Umbilical cord (tissue), 2 donors: ENCODE measurements at places on chromosomes 2 and 18. TPM values are rescaled to one million over a fixed set of nuclear protein-coding genes. Genes with fewer than 3 reads are reported as not detected.
A peak's percentile ranks its signal among the peaks of the same experiment; 100 is the strongest.

DNA sequence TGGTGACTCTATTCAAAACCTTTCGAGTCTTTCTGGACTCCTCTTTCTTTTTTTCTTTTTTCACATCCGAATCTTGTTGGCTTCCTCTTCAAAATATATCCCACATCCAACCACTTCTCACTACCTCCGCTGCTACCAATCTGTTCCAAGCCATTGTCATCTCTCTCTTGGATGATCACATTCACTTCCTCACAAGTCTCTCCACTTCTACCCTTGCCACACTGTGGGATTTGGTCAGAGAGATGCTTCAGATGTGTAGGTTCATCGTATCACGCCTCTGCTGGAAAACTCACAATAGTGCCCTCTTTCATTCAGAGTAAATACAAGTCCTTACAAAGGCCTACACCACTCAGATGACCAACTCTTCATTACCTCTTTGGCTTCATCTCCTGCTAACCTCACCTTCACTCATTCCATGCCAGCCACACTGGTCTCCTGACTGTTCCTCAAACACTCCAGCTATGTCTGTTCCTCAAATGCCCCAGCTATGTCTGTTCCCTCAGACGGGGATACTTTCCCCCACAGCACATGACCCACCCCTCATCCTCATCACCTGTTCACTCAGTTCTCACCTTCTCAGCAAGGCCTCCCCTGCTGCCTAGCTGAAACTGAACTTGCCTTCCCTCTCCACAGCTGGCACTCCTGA lies 67.2 kb upstream of the PELI1 start:
- no peak for DNase-seq

- no peak for DNase-seq
Observed at GRCh38 chr2:103135679-103136078, 373.8 kb downstream of the TMEM182 start.

Gene CYTIP
- 18.8 TPM for total RNA-seq

DNA sequence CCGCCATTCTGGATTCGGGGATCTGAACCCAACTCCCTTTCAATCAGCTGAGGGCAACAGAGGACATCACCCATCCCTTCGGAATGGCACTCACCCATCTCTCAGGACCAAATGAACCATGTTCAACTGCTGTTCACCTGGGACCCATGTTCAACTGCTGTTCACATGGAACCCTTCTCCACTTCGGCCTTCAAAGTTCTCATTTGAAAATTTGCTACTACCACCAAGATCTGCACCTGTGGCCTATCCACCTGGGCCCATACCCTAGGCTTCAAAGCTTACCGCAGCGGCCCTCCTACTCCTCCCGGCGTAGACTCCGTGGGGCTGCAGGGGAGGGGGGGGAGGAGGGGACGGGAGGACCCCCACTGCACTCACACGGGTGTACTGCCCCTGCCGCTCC lies 119.2 kb upstream of the ANKRD30BL start:
- no peak for DNase-seq

DNA sequence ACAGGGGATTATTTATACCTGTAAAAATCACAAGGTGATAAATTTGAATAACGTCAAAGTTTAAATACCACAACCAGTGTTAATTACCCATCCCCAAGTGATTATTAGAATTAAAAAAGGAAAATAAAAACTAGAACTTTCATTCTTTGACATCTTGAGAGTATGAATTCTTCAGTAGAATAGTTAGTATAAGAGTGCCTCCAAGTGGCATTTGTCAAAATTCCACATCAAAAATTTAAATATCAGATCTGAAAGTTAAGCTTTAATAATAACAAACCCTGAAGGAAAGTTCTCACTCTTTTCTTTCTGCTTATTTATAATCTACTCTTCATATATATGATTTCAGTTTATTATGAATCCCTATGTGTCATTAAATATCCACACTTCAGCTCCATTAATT lies 273.7 kb upstream of the KYNU start:
- DNase-seq, result no peak

- DNase-seq, result peak; percentile 5
Observed at GRCh38 chr2:151716721-151717120, 17.6 kb downstream of the NEB start.

DNA sequence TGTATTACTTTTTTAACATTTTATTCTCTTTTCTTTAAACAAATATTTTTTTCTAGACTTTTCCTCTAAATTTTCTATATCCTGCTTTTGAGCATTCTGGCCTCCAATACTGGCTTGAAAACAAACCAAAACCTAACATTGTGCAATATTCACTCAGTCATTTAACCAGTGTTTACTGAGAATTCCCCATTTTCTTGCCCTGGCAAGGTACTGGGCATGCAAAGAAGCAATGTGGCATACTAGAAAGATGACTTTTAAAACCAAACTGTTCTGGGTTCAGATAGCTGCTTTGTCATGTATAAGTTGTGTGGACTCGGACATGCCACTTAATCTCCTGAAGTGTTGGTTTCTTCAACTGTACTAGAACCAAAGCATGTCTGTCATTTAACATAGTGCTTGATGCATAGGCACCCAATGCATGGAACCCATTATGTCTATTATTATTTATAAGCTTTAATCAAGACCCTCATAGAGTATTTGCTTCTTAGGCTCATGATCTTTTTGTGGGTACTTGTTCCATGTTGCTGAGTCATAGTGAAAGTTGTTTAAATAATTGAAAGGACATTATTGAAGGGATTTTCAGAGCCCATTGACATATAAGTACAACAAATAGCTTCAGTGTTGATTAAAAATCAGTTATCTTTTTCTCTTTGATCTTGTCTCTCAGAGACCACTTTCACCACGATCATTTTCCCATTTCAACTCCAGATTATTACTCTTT lies 185.4 kb upstream of the OSR1 start:
- DNase-seq, result no peak

DNA sequence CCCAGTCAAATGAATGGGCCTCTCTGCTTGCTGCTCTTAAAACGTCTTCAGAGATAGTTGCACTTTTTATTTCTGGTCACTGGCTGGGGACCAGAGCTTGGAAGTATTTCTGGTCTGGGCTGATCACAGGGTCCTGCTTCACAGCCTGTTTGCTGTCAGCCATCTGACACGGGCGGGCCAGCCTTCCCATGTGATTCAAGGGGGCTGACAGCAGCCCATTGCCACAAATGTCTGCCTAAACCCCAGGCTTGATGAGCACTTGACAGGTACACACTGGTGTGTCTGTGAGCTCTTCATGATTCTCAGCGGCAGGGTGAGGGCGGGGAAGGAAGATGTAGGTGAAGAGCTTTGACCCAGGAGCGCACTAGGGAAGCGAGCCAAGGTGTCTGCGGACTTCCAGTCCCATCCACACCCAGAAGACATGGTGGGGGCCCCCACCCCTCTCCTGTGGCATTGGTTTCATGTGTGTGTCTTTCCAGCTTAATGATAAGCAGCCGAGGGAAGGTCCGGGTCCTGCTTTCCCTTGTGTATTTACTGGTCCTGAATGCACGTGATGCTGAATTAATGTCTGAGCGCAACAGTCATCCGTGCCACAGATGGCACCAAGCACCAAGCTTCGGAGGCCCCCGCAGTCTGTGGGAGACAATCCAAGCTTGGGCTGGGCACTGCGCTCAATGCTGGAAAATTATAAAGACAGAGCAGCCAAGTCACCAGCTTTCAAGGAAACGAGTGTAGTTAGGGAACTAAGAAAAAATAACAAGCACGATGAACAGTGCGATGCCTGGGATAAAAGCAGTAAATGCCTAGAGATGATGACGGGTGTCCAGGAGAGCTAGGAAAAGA lies 73.3 kb downstream of the SH3BP4 start:
- no peak for DNase-seq

Gene REG3A
- total RNA-seq, result 3.6 TPM

Gene KCNS3
- total RNA-seq, result 2.9 TPM

DNA sequence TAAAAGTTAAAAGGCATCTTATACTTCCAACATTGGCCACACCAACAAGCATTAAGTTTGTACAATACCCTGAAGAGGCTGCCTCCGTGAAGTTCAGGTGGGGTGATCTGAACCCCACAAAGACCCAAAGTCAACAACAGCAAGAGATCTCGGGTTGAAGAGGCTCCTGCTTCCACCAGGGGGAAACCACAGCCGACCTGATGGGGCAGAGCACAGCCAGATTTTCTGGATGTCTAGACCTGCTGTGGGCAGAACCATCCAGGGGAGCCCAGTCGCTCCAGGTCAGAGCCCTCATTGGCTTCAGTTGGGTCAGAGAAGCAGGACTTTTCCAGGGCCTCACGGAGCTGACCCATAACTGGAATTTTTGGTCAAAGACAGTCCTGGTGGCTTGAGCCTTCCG lies 66.5 kb upstream of the ACKR3 start:
- no peak for DNase-seq

Gene EPHA4
- total RNA-seq, result 15.2 TPM

- DNase-seq, result peak; percentile 81
Observed at GRCh38 chr2:70779911-70780545, 10.4 kb downstream of the FIGLA start.

- no peak for DNase-seq
Observed at GRCh38 chr2:206064077-206064476, 21.9 kb downstream of the INO80D start.

Gene LYG1
- not detected for total RNA-seq

DNA sequence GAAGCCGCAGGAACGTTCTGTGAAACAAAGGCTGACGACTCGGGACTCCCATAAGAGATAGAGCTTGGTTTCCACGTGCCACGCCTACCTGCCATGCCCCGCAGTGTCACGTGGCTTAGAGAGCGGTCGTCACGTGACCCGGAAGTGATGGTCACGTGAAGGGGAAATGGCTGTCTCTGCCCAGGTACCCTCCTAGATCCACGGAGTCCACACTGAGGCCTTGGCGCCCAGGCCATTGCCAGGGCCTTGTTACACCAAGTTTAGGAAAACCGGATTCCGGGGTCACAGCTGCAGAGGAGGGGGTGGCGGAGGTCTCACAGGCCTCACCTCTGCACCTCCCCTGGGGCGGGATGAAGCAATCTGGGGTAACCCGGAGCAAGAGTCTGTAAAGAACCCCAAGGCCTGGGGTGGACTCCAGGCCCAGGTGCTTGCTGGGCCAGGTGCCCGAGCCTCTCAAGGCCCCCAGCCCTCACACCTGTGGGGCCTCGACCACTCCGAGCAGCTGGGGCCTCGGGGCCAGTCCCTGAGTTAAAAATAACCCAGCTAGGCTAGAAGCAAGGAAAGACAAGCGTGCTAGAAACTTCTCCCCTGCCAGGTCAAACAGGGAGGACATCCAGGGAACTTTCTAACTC lies 113.5 kb upstream of the ZNF236 start:
- no peak for DNase-seq

DNA sequence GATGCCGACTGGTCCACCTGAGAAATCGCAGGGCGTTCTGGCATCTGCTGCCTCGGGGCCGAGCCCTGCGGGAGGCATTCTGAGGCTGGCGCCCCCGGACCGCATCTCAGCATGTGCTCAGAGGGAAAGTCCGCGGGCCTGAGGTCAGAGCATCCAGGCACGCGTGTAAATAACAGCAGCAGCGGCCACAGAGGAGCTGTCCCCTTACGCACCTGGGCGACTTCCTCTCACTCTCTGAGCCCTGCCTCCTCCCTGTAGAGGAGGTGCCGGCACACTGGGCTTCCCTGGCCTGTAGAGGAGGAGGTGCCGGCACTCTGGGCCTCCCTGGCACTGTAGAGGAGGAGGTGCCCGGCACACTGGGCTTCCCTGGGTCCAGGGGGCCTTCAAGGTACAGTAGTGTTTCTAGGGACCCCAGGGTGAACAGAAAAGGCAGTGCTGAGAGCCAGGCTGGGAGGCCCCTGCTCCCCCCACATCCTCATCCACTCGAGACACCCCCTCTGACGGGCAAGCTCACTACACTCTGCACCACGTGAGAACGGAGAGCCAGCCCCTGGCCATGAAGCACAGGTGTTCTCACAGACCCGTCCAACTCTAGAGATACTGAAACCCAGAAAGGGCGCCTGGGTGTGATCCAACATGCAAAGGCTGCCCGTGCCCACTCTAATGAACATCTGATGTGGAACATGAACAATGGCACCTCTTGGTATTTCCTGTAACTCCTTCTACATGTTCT lies 263.5 kb downstream of the HDAC4 start:
- DNase-seq, result no peak

Gene IFIH1
- 17.1 TPM for total RNA-seq

DNA sequence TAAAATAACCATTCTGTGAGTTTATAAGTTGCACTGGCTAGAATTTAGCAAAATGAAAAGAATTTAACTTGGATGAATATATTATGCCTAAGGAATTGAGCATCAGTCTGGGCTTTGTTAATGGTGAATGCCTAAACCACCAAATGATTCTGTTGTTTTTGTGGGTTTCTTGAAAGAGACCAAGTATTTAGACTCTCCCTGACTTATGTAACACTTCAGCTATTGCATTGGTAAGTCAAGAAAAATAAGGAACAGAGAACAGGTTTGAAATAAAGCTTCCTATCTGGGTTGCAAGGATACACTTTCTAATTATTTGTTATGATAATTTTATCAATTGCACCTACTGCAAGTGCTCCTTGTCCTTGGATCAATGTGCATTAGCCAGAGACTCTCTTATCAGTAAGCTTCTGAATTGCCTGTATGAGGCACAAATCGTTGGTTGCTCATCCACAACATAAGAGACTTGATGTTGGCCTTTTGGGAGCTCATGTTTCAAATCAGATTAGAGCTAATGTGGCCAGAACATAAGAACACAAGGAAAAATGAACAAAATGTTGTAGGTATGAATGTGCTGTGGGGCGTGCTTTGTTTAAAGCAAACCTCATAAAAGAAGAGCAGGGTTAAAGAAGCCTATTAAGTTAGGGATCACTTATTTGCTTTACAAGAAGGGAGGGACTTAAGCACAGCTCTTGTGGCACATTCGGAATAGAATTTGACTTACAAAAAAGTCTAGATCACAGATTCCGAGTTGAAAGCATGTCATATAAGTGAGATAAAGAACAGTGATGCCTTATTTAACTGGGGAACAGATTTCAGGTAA lies 37.2 kb downstream of the PRKCE start:
- DNase-seq, result no peak

GRCh38 chr2:163731735-163732134 lies 4.1 kb downstream of the FIGN start:
- no peak for DNase-seq
